Esophagus muscularis mucosa (tissue), 4 donors: ENCODE measurements at places on chromosomes 7 and 10. TPM values are rescaled to one million over a fixed set of nuclear protein-coding genes. Genes with fewer than 3 reads are reported as not detected.

- no peak for DNase-seq
- H3K27ac ChIP-seq, result no peak overlapping the region
- H3K36me3 ChIP-seq, result no peaks in the 10 kb centered on the region
- no peaks in the 10 kb centered on the region for H3K27me3 ChIP-seq
- H3K4me1 ChIP-seq, result no peaks in the 10 kb centered on the region
Measured at GRCh38 chr10:67665491-67665890, 30.5 kb downstream of the CTNNA3 start.

GRCh38 chr7:26912338-26912737 lies 47.9 kb upstream of the SKAP2 start:
- H3K4me1 ChIP-seq, result peaks cover 15% of the 10 kb centered on the region
- no peak overlapping the region for H3K4me3 ChIP-seq
- no peak overlapping the region for H3K27ac ChIP-seq
- H3K36me3 ChIP-seq, result no peaks in the 10 kb centered on the region
- H3K27me3 ChIP-seq, result no peaks in the 10 kb centered on the region
- no peak for DNase-seq

DNA sequence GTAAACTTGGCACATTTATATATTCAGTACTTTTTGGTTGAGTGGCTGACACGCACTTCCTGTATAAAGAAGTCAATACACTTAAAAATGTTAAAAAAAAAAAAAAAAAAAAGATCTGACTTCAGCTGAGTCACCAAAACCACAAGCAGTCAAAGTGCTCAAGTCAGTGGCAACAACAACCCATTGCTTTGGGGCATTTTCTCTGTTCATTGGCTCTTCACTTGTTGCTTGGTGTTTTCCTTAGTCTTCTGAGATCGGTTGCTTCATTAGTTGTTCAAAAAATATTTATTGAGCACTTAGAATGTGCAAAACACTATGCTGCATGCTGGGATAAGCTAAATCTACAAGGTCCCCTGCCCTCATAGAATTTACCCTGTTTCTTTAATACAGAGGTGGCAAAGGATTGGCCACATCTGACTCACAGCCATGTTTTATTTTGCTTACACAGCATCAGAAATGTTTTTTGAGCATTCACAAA lies 63.7 kb downstream of the ZNRF2 start:
- DNase-seq, result no peak
- no peaks in the 10 kb centered on the region for H3K27me3 ChIP-seq
- no peak overlapping the region for H3K27ac ChIP-seq
- H3K4me1 ChIP-seq, result peaks cover 59% of the 10 kb centered on the region
- no peaks in the 10 kb centered on the region for H3K36me3 ChIP-seq
- H3K4me3 ChIP-seq, result no peak overlapping the region

GRCh38 chr7:100678291-100678984 lies 4.9 kb downstream of the GNB2 start:
- DNase-seq, result no peak
- H3K4me1 ChIP-seq, result peaks cover 53% of the 10 kb centered on the region
- H3K27me3 ChIP-seq, result no peaks in the 10 kb centered on the region
- H3K36me3 ChIP-seq, result peaks cover 70% of the 10 kb centered on the region

- H3K36me3 ChIP-seq, result no peaks in the 10 kb centered on the region
- H3K27me3 ChIP-seq, result no peaks in the 10 kb centered on the region
- H3K27ac ChIP-seq, result no peak overlapping the region
- DNase-seq, result no peak
- no peak overlapping the region for H3K4me3 ChIP-seq
Measured at GRCh38 chr10:101452593-101452992, 98.6 kb downstream of the BTRC start.

DNA sequence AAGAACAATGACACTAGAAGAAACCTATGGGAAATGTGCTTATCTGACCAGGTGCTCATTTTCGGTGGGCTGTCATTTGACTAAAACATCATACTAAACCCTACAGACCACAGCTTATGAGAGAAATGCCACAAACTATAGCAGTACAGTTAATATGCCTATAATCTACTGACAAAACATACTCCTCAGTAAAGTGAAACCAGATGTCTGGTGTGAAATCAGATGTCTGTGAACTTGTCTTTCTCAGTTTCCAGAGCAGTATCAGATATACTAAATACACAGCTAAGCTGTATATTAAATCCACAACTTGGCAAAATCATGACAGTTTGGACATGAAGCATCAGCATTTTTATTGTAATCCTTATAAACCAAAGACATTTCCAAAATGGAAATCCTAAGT lies 3.3 kb downstream of the IMMP2L start:
- no peak overlapping the region for H3K4me3 ChIP-seq
- no peak overlapping the region for H3K27ac ChIP-seq
- H3K27me3 ChIP-seq, result no peaks in the 10 kb centered on the region
- peaks cover 30% of the 10 kb centered on the region for H3K4me1 ChIP-seq
- no peak for DNase-seq
- H3K36me3 ChIP-seq, result no peaks in the 10 kb centered on the region

DNA sequence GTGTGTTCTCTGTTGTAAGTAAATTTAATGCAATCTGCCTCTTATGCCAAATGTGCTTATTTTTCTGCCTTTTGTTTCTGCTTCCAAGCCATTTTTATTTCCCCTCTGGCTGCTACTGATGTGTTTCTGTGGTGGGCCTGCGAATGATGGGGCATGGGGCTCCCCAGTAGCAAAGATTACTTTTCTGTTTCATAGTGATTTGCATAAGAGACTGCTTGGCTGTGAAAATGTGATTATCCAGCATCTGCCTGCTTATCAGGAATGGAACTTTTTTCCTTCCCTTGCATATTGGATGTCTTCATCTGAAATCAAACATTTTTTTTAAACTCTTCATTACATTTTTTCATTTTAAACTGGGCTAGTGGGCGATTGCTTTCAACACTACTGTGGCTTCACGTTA lies 57.7 kb upstream of the BTBD16 start:
- no peak overlapping the region for H3K4me3 ChIP-seq
- no peaks in the 10 kb centered on the region for H3K4me1 ChIP-seq
- no peak overlapping the region for H3K27ac ChIP-seq
- H3K27me3 ChIP-seq, result no peaks in the 10 kb centered on the region

The CRHR2 gene
- total RNA-seq, result 0.13 TPM

- no peak for DNase-seq
- H3K36me3 ChIP-seq, result no peaks in the 10 kb centered on the region
- no peaks in the 10 kb centered on the region for H3K4me1 ChIP-seq
- H3K27ac ChIP-seq, result no peak overlapping the region
- H3K27me3 ChIP-seq, result no peaks in the 10 kb centered on the region
Measured at GRCh38 chr7:94056796-94057207, 52.6 kb upstream of the BET1 start.

- no peaks in the 10 kb centered on the region for H3K4me1 ChIP-seq
- H3K27ac ChIP-seq, result no peak overlapping the region
- no peaks in the 10 kb centered on the region for H3K36me3 ChIP-seq
Measured at GRCh38 chr10:29033311-29033940, 255.4 kb upstream of the LYZL1 start.

The CREB5 gene
- total RNA-seq, result 15.7 TPM

The RBP3 gene
- total RNA-seq, result 0.06 TPM

The MMD2 gene
- total RNA-seq, result not detected

- no peaks in the 10 kb centered on the region for H3K36me3 ChIP-seq
- no peak overlapping the region for H3K4me3 ChIP-seq
- DNase-seq, result no peak
- H3K27ac ChIP-seq, result no peak overlapping the region
Measured at GRCh38 chr10:4810092-4810491, 15.9 kb upstream of the AKR1E2 start.

GRCh38 chr10:82161264-82161663 lies 286.3 kb downstream of the NRG3 start:
- no peak overlapping the region for H3K4me3 ChIP-seq
- no peak overlapping the region for H3K27ac ChIP-seq
- H3K4me1 ChIP-seq, result no peaks in the 10 kb centered on the region
- no peaks in the 10 kb centered on the region for H3K36me3 ChIP-seq
- DNase-seq, result no peak

GRCh38 chr10:49594594-49594993 lies 15.5 kb upstream of the SLC18A3 start:
- no peaks in the 10 kb centered on the region for H3K27me3 ChIP-seq
- H3K4me1 ChIP-seq, result no peaks in the 10 kb centered on the region
- no peaks in the 10 kb centered on the region for H3K36me3 ChIP-seq
- no peak overlapping the region for H3K4me3 ChIP-seq
- no peak overlapping the region for H3K27ac ChIP-seq
- peak; percentile 78 for DNase-seq

- peaks cover 35% of the 10 kb centered on the region for H3K4me1 ChIP-seq
- no peak overlapping the region for H3K4me3 ChIP-seq
- H3K27me3 ChIP-seq, result no peaks in the 10 kb centered on the region
- H3K27ac ChIP-seq, result no peak overlapping the region
- peaks cover 5% of the 10 kb centered on the region for H3K36me3 ChIP-seq
- DNase-seq, result no peak
Measured at GRCh38 chr7:129740574-129741410, 129.3 kb downstream of the NRF1 start.

- peak overlapping the region; percentile 24 for H3K27ac ChIP-seq
- no peak overlapping the region for H3K4me3 ChIP-seq
- peaks cover 41% of the 10 kb centered on the region for H3K4me1 ChIP-seq
- no peaks in the 10 kb centered on the region for H3K36me3 ChIP-seq
Measured at GRCh38 chr10:29780096-29780495, 145.3 kb upstream of the SVIL start.

DNA sequence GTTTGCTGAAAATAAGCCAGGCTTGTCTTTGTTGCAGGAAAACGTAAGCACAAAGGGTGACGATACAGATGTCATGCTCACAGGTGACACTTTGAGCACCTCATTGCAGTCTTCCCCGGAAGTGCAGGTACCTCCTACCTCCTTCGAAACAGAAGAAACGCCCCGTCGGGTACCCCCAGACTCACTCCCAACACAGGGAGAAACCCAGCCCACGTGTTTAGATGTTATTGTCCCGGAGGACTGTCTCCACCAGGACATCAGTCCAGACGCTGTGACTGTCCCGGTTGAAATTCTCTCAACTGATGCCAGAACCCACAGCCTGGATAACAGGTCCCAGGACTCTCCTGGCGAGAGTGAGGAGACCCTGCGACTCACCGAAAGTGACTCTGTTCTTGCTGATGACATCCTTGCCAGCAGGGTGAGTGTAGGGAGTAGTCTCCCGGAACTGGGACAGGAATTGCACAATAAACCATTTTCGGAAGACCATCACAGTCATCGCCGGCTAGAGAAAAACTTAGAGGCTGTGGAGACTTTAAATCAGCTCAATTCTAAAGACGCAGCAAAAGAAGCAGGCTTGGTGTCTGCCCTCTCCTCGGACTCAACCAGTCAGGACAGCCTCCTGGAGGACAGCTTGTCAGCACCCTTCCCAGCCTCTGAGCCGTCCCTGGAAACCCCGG lies 18.3 kb upstream of the BHLHA15 start:
- H3K27ac ChIP-seq, result no peak overlapping the region
- H3K27me3 ChIP-seq, result no peaks in the 10 kb centered on the region
- peaks cover 92% of the 10 kb centered on the region for H3K36me3 ChIP-seq
- H3K4me3 ChIP-seq, result no peak overlapping the region
- H3K4me1 ChIP-seq, result no peaks in the 10 kb centered on the region

The IL2RA gene
- total RNA-seq, result 0.46 TPM

DNA sequence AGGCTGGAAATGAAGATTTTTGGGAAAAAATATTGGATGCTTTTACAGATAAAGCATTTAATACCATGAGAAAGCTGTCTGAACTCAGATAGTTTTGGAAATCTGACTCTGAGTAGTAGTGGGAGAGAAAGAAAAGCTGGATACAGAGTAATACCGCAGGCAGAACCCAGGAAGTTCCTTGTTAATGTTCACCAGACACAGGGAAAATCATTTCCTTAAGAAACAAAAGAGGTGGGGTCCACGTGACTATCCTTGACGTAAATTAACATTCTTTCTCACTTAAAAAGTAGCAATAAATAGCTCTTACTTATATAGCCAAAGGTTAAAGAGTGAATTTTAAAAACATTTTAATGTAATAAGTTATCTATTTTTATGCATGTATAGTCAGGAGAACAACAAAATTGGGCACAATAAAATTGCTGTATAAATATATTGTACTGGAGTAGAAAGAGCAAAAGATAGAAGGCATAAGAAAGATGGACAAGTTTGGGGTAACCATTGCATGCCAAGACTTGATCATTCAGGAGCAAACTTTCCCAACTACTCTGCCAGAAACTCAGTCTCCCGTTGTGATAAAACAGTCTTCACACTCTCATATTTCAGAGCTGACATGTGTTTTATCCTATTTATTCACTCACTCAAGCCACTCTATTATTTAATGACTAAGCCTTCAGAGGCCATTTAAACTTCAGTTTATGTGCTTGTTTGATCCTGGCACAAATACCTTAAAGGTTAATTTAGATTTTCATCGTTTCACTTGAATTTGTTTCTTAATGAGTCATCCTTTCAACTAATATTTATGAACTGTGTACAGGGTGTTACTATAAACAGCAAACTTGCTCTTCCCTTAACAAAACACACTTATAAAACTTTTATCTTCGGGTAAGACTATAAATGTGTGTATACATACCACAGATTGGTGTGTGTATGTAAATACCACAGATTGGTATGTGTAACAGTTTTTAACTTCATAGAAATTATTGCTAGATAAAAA lies 143.1 kb downstream of the GNAI1 start:
- H3K4me1 ChIP-seq, result peaks cover 28% of the 10 kb centered on the region
- H3K27ac ChIP-seq, result peak overlapping the region; percentile 7
- no peak overlapping the region for H3K4me3 ChIP-seq
- H3K27me3 ChIP-seq, result no peaks in the 10 kb centered on the region
- no peak for DNase-seq

DNA sequence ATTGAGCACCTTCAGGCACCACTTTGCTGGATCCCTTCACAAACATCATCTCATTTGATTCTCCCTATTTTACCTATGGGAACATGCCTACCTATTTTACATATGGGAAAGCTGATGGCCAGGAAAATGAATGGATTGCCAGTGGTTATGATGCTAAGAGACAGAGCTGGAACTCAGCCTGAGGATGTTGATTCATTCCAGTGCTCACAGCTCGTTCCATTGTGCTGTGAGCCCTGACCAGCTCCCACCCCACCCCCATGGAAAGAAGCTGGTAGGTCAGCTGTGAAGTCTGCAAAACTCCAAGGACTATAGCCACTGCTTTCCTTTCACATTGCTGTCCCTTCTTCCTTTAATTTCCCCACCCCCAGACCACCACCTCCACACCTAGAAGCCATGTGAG lies 9.6 kb downstream of the UBTD1 start:
- H3K4me3 ChIP-seq, result no peak overlapping the region
- peaks cover 16% of the 10 kb centered on the region for H3K4me1 ChIP-seq
- H3K36me3 ChIP-seq, result no peaks in the 10 kb centered on the region
- no peaks in the 10 kb centered on the region for H3K27me3 ChIP-seq
